Cortex of kidney (tissue), 1 donor: ENCODE measurements at places on chromosomes 2 and 18.

DNA sequence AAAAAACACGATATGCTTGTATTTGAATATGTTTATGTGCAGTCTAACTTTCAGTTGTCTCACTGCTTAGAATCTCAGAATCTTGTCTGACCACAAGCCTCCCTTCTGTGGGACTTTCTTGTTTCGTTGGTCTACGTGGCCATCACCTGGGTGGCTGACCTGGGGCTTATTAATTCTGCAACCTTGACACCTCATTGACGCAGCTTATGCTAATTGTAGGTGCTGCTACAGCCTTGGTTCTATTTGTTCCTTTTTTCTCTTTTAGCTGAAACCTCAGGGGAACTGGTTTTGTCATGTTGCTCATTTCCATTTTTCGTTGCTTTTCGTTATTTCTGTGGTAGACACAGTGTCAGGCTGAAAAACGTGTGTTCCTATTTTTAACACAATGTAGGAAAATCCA lies 273.7 kb downstream of the SLC4A3 start:
- no peak for DNase-seq

GRCh38 chr18:12336171-12336613 lies 28.2 kb downstream of the TUBB6 start:
- DNase-seq, result no peak

DNA sequence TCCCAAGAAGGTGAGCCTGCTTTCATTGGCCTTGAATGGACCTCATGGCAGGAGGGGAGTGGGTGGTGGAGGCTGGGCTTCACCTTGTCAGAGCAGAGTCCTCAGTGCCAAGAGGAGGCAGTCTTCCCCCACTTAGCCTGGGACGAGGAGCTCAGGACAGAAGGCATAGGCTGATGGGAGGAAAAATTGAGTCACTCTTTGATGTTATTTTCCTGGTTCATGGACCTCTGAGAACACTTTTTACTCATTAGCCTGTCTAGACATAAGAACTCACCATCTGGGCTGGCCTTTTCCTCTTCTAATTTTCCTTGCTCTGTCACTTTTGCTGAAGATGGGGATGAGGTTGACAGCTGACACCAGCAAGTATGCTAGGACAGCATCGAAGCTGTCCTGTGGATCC lies 225.7 kb upstream of the TNP1 start:
- DNase-seq, result no peak

- no peak for DNase-seq
These were observed 18.9 kb downstream of the TTR start for GRCh38 chr18:31610286-31611205.

DNA sequence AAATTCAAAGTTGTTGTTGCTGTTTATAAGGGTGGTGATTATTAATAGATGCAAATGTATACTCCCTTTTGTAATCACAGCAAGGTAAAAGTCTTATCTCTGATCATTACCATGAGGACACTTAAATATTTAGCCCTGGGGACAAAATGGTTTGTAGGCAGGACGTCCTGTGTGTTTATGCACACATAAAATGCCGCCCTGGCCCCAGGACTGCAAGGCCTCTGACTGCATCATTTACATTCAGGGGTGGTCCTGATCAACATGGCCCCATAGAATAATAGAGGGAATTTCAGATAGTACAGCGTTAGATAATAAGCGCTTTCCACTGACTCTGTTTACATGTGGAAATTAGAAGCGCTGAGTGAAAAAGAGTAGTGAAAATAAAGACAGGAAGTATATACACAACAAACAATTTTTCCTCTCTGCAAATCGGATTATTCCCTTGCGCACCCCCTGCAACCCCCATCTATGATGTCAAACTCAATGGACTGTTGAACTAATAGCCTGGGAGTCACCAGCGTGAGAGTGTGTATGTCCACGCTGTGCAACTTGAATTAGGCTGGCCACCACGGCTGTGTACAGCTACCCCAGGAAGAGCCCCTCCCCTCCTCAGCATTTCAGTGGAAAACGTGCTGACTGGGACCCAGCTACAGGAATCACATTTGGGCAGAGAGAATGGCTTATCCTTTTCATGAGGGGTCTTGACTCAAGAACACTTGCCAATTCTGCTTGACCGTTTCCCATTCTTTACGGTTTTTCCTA lies 291.5 kb downstream of the SOX11 start:
- no peak for DNase-seq

GRCh38 chr18:78309924-78310323 lies 669.7 kb upstream of the SALL3 start:
- DNase-seq, result no peak

- DNase-seq, result no peak
These were observed 50.8 kb upstream of the TWSG1 start for GRCh38 chr18:9283791-9284190.

GRCh38 chr18:75264926-75265597 lies 54.5 kb downstream of the TSHZ1 start:
- DNase-seq, result no peak

DNA sequence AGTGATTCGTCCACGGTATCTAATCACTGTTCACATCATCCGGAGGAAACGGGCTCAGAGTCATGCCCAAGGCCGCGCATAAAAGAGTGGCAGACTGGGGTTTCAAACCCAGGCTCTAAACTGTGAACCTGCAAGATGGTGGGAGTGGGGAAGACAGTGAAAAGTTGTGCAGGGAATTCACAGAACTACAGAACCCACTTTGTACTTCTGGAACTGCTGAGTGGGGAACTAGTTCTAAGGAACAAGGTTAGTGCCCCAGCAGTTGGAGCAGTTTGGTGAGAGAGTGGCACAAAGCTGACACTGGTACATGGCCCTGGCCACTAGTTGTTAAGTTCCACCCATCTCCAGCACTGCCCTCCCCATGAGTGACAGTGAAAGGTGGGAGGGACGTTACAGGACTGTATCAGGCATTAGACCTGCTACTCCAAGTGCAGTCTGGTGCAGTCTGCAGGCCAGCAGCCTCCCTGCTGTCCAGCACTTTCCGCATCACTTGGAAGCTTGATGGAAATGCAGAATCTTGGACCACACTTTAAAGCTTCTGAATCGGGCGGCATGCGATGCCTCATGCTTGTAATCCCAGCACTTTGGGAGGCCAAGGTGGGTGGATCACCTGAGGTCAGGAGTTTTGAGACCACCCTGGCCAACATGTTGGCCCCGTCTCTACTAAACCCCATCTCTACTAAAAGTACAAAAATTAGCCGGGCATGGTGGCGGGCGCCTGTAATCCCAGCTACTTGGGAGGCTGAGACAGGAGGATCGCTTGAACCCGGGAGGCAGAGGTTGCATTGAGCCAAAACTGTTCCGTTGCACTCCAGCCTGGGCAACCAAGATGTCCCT lies 47.3 kb downstream of the C2orf42 start:
- DNase-seq, result no peak

DNA sequence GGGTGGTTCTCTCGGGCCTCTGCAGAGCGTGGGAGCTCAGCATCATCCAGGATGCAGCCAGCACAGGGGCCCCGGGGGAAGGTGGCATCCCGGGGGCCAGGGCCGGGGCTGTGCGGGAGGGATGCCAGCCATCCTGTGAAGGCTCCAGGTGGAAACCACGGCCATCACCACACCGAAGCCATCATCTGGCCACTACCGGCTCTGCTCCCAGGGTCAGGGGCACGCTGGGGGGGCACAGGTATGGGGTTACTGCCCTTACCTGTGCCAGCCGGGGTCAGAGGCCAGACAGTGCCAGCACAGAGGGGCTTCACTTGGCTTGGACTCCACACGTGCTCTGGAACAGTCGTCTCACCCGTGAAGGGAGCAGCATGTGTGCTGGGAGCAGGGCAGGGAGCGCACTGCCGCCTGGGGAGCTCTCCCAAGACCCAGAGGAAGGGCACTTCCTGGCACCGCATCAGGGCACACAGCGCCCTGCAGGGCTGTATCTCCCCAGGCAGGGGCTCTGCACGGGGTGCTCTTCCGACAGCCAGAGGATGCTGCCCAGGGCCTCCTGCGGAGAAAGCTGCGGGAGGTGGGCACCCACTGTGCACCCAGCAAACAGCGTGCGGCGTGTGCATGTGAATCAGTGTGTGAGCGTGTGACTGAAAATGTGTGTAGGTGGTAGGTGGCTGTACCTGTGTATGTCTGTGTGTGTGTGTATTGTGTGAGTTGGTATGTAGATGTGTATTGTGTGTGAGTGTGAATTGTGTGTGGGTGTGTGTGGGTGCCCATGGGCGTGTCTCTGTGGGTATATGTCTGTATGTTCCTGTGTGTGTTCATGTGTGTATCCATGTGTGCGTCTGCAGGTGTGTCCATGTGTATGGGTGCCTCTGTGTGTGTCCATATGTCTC lies 75.0 kb downstream of the PTGR3 start:
- DNase-seq, result no peak

GRCh38 chr2:200962811-200963123 lies 693 bp downstream of the ORC2 start:
- DNase-seq, result no peak

- DNase-seq, result no peak
These were observed 34.2 kb downstream of the INPP4A start for GRCh38 chr2:98478907-98479306.

- DNase-seq, result no peak
These were observed 162.7 kb upstream of the NT5C1B start for GRCh38 chr2:18752022-18752493.

DNA sequence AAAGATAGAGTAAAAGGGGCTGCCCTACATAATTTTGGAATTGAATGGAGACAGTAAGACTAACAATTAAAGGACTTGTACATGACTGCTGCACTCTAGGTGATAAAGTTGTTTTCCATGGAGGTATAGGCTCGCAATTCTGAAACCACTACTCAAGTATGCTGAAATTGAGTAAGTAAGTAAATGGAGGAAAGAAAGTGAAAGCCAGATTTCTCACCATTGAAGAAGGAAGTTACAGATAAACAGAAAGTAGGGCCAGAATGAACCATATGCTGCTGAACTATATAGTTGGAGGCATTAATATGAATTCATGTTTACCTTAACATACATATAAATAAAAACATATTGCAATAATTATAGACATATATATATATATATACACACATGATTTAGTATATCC lies 225.7 kb upstream of the ST6GAL2 start:
- DNase-seq, result no peak

DNA sequence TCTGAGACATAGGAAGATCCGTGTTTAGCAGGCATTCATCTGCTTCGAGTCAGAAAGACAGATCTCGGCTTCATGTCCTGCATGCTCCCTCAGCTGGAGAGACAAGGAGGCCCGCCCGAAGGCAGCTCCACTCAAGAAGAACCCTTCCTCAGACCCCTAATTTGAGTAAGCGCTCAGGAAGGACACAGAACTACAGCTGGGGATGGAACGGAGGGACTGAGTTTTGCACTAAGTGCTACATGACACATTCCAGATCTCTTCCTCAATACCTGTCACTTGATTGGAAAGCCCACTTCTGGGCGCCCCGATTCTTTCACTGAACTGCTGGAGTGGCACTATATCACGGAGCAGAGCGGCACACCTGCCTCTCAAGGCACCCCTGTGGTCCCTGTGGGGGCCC lies 185.6 kb upstream of the PXDN start:
- DNase-seq, result no peak
